RWPE2 (cell line): ENCODE measurements at places on chromosomes 7 and 10.

DNA sequence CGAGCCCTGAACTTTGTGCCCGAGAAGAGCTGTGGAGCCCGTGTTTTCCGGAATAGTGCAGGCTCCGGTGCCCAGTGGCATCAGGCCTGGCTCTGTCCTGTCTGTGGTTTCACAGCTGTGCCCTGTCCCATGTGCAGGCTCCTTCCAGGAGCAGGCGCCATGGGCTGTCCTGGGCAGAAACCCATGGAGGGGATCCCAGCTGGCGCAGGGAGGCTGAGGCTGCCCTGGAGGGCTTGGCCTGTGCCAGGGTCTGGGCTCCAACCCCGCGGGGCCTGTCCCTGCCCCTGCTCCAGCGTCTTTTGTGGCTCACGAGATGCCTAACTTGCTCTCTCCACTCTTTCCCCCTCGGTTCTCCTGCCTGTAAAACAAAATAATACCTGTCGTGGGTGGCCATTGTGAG is 23.3 kb upstream of the CRHR2 start:
- no peak for DNase-seq

GRCh38 chr7:19145434-19146115 is 354 bp upstream of the FERD3L start:
- no peak for DNase-seq

GRCh38 chr10:84820596-84820995 is 492.2 kb downstream of the CCSER2 start:
- no peak for DNase-seq

- no peak for DNase-seq
These were observed 93.8 kb upstream of the MEOX2 start for GRCh38 chr7:15780271-15780670.

- no peak for DNase-seq
These were observed 350.0 kb upstream of the FZD8 start for GRCh38 chr10:35992107-35992506.

DNA sequence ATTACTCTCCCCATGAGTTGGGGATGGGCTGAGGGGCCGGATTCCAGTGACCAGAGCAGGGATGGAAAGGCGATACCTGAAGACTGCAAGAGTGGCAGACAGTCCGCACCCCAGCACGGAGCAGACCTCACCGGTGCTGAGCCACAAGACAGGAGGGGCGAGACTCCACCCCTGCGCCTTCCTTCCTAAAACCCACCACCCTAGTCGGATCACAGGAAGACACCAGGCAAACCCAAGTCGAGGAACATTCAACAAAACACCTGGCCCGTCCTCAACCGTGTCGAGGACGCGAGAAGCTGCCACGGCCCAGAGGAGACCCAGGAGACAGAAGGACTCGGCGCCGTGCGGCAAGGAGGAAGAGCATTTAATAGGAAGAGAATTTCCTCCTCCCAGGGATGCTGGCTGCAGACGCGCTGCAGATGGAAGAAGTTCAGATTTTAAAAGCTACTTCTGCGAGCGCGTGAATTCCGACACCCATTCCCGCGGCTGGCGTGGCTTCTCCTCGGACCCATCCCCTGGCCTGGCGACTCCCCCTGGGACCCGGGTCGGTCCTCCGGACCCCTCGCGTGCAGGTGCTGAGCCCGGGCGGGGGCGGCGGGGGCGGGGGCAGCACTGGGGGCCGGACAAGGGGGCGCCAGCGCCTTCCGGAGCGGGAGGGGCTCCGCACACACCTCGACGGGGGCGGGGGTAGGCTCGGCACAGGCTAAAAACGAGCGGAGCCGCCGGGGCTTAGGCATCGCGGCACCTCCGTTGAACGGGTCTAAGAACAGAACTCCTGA is 563 bp upstream of the UTF1 start:
- DNase-seq: no peak

DNA sequence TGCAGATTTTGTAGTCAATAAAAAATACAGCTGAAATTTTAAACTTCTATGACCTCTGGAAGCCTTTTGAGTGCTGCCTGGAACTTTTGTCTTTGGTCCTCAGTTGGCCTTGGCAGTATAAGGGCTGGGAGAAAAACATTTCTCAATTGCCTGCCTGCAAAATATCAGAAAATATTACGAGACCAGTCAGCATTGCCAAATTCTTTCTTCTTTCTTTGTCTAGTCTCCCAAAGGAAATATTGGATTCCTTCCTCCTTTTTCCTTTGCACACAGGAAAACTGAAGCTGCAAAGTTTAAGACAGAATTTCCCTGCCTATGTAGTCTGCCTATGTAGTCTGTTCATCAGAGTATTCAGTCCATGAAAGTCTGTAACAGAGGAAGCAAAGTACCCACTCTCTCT is 95.9 kb downstream of the CHRM2 start:
- no peak for DNase-seq

- no peak for DNase-seq
These were observed 271.5 kb upstream of the AOAH start for GRCh38 chr7:36995776-36996175.

DNA sequence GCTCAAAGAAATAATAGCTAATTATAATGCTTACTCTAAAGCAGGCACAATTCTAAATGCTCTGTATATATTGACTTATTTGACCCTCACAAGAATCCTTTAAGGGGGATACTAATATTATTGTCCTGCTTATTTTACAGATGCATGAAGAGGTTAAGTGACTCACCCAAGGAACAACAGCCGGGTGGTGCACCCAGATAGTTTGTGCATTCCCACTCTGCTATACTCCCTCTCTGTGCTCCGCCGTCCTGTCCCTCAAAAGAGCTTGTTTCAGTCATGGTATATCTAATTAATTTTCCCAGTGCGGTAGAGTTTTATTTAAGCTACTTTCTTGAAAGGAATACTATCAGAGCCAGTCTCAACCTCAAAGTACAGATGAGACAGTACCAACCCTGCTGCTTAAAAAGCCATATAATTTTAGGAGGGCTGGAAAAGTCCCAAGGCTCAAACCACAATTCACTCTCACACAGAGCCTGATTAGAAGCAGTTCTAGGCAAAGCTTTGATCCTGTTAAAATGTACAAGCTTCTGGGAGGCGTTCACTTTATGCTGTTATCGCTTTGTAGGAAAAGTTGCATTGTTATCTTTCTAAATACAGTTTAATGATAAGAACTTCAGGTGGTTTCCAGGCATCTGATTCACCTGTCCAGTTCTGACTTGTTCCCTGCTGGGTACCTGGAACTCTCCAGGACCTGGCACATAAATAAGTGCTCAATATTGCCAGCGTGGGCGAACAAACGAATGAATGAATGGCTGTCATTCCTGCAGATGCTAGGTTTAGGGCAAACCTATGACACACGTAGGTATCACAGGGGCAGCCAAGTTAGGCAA is 261.5 kb upstream of the KLF14 start:
- DNase-seq: no peak

- no peak for DNase-seq
These were observed 42.4 kb downstream of the LAMB4 start for GRCh38 chr7:108087778-108088177.

- DNase-seq: no peak
These were observed 41.1 kb downstream of the INSIG1 start for GRCh38 chr7:155338632-155339320.

DNA sequence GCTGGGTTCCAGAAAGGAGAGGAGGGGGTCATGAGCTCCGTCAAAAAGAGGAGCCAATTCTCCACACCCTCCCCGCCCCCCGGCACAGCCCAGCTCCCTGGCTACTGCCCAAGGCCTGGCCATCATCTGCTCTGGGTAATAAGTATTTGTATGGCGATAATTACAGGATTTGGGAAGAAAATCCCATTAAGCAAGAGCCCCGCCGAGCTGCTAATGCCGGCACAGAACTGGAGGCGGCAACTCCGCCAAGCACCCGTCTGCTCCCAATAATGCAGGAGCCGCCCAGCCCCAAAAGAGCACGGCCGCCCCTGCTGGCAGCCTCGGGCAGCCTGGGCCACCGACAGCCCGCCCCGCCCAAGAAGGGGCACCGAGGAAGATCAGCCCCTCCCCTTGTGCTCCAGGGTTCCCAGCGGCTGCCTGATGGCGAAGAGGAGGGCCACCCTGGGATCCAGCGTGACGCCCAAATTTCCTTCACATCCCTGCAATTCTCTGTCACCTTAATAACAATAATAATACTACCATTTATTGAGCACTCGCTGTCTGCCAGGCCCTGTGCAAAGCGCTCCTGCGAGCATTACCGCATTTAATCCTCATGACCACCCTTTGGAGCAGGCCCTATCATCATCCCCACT is 5.9 kb downstream of the SLIT1 start:
- DNase-seq: no peak

DNA sequence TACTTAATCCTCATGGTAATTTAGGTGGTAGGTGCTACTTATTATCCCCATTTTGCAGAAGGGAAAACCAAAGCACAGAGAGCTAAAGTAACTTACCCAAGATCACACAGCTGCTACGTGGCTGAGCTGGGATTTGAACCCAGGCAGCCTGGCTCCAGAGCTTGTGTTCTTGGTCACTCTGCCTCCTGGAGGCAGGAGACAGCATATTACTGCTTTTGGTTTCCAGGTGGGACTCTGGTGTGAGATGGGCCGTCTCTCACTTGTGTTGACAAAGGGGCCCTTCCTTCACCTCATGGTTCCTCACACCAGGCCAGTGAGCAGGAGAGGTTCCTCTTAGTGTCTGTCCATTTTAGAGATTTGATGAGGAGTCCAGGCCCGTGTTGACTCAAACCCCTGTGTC is 79.8 kb upstream of the PPIF start:
- DNase-seq: no peak
